Activated naive CD4-positive, alpha-beta T cell (primary cell): ENCODE measurements at places on chromosomes 5 and 9.

DNA sequence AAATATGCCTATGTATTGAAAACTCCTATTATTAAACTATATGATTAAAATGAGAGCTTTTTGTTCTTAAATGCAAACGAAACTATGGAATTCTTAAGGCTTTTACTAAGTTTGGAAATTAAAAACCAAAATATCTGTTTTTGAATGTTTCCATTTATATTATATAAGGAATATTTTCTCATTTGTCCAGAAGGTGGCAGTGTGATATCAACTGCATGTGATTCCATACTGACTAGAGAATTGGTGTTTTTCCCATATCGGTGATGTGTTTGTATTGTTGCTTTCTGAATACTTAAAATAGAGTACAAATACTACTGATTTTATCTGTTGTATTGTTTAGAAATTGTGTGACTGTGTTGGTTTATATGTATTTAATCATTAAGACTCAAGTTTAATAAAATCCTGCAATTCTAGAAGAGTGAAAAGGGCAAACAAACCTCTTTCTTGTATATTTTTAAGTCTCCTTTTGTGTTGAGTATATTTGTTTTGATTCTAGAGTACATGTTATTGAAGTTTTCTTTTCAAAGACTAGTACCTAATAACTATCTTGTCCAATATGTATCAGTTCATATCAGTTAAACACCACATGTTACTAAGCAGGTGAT is 320.8 kb downstream of the CCDC171 start:
- DNase-seq = no peak

DNA sequence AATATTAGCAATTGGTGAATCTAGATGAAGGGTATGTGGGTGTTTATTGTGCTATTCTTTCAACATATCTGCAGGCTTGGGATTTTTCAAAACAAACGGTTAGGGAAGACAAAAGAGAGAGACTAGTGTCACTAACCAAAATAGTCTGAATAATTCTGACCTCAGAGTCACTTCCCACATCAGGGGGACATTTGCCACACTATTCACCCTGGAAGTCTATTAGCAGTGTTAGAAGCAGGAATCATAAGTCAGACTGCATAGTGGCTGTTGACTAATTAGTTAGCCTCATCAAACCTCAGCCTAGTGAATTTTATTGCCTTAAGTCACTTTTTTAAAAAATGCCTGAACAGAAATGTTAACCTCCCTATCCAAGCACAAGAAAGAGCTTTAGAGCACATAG is 169.2 kb upstream of the RGMB start:
- no peak for DNase-seq

DNA sequence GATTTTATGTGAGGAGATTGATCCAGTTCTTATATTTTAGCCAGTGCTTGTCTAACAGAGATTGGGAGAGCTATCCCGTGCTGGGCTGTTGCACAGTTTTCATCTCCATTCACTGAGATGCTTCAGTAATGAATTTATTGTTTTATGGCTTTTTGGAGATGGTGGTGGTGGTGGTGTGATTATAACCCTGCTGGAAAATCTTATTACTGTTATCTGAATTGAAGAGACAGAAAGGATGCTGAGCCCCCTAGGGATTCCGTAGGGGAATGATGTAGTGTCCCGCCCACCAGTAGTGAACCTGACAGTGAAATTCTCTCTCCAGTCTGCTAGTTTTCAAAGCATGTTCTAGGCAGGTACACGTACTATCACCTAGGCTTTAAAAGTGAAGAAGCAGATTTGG is 1.9 kb downstream of the RAI14 start:
- DNase-seq = no peak

DNA sequence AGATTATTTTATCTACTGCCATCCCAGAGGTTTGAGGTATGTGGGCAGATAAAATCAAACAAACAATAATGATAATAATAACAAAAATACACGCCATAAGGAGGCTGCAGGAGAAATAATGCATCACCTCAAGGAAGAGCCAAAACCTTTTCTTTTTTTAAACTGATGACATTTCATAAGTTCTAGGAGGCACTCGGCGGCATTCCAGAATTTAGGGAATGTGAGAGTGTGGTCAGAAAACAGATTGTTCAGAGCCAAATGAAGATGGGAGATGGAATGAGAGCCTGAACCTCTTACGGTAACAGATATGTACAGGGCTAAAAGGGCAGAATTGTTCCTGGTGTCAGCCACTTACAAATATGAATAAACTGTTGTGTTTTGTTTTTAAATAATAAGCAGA is 615.0 kb upstream of the CHD1 start:
- no peak for DNase-seq

- DNase-seq = no peak
Observed at GRCh38 chr9:123583646-123584045, 227.6 kb downstream of the CRB2 start.

DNA sequence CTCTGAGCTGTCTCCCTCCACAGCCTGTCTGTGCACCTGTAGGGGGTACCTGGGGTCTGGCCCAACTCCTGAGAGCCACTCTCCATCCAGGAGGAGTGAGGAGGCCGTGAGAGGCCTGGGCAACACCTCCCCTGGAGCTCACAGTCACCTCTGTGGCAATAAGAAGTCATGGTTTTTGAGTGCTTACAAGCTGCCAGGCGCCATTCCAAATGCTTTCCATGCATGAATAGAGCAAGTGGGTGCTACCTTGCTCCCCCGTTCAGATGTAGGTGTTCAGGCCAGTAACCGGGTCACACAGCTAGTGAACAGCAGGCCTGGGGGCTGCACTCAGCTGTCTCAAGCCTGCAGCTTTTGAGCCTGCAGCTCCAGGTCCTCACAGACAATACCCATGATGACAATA is 30.6 kb downstream of the CORO2A start:
- no peak for DNase-seq

- DNase-seq = no peak
Observed at GRCh38 chr5:55160493-55161209, 680 bp downstream of the GPX8 start.

DNA sequence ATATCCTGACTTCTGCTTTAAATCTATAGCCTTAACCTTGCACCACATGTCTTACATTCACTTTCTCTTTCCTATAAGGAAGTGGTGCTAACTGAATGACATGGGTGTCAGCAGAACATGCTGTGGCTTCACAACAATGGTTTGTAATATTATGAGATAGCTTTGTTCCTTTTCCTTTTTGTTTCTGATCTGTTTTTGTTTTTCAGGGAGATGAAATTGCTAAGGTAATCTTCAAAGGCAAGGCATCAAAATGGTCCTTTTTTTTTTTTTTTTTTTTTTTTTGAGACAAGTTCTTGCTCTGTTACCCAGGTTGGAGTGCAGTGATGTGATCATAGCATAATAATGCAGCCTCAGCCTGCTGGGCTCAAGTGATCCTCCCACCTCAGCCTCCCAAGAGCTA is 53.6 kb upstream of the RANBP6 start:
- no peak for DNase-seq

DNA sequence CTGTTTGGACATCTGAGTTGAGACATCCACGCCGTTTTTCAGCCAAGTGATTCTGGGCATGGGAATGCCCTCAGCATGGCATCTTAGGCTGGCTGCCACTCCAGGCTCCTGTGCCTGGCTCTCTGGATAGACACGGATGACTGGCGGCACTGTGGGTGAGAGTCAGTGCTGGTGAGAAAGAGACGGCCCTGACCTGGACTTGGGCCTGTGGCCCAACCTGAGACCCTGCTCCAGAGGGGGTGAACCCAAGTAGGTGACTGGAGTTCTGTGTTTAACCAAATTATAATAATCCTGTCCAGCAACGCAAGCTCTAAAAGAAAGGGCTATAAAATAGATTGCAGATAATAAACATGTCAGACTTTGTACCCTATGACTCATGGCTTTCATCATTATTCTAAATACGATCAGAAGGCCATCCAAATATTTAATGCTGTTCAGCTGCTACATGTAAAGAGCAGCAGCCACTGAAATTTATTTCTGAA is 173.9 kb downstream of the HSPA4 start:
- no peak for DNase-seq

GRCh38 chr5:15252331-15252730 is 247.6 kb upstream of the FBXL7 start:
- DNase-seq = no peak

GRCh38 chr9:2209400-2209799 is 194.3 kb downstream of the SMARCA2 start:
- no peak for DNase-seq

DNA sequence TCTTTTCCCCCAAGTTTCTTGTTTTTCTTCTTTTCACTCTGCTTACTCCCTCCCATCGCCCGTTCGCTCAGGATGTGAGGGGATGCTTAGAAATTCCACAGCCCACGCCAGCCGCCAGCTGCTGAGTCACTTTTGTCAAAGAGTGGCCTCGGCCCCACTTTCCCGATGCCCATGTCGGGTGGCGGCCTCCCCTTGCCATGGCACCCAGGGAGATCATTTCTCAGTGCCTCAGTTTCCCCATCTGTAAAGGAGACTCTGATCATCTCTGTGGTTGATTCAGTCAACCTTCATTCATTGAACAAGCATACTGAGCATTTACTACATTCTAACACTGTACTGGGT is 353 bp upstream of the PDGFRB start:
- no peak for DNase-seq

GRCh38 chr5:956941-957747 is 51.5 kb upstream of the NKD2 start:
- no peak for DNase-seq

GRCh38 chr9:18331808-18332209 is 142.1 kb upstream of the ADAMTSL1 start:
- no peak for DNase-seq

DNA sequence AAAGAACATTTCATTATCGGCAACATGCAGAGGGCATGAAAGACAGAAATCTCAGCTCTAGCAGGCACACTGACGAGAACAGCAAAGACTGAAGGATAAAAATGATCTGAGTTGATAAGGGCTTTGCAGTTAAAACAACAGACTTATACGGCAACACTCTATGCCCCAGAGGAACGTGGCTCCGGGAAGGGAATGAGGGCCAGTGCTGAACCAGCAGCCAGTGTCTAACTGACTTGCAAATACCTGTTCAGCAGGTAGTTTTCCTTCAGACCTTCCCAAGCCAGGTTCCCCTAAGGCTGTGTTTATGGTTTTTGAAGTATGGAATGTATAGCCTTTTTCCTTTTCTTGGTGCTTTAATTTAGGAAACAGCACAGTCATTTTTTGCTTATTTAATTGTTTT is 121.3 kb upstream of the CDH18 start:
- DNase-seq = no peak

GRCh38 chr5:149667829-149668330 is 62.2 kb upstream of the PPARGC1B start:
- no peak for DNase-seq

DNA sequence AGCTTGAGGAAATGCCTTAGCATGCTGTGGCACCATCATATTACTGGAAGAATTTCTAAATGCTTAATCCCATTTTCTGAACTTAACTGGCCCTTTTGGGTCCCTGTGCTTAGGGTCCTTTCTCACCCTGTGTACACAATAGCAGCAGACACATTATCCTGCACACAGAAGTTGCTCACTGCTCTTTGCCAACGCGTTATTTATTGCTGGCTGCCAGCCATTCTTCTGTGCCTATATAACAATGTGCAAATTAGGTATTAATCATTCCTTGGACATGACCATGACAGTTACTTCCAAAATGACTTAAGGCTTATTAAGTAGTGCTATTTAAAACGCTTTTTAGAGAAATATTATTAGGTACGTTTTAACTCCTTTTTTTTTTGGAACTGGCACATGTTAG is 134.7 kb downstream of the FBN2 start:
- no peak for DNase-seq

GRCh38 chr9:8613346-8613825 is 813.8 kb upstream of the DMAC1 start:
- DNase-seq = no peak

- DNase-seq = no peak
Observed at GRCh38 chr5:150335778-150336177, 21.7 kb upstream of the TCOF1 start.

DNA sequence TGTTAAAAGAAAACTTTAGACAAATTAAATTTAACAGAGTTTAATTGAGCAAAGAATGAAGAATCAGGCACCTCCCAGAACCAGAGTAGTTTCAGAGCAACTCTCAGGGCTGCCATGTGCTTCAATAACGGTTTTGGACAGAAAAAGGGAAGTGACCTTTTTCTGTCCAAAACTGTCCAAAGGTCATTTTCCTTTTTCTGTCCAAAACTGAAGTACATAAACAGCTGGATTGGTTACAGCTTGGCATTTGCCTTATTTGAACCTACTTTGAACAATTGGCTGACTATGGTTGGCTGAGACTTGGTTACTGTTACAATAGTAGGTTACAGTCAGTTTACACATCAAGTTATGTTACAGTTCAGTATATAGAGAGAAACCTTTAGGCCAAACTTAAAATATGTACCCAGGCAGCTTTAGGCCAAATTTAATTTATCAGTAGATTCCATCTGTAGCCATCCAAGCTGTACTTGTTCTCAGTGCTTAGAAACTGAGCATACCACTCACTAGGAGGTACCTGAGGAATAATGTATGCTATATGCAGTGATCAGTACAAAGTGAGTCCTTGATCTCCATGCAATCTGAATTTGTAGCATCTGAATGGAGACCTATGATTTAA is 44.0 kb downstream of the C9orf85 start:
- DNase-seq = no peak

DNA sequence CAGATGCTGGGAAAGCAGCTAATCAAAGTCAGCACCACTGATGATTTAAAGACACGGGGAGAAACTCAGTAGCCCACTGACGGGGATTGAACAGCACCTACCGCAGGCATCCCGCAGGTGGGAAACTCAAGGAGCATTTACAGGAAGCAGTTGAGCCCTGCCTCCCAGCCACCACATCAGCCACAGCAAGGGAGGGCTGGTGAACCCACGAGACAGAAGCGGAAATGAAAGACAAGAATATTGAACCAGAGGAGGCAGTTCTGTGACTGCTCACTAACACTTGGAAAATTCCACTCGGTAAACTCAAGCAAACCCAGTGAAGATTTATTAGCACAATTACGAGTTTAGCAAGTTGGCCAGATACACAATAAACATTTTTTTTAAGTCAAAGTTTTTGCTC is 10.6 kb upstream of the FAM163B start:
- peak; percentile 40 for DNase-seq

- DNase-seq = no peak
Observed at GRCh38 chr5:45281081-45281480, 415.1 kb downstream of the HCN1 start.

DNA sequence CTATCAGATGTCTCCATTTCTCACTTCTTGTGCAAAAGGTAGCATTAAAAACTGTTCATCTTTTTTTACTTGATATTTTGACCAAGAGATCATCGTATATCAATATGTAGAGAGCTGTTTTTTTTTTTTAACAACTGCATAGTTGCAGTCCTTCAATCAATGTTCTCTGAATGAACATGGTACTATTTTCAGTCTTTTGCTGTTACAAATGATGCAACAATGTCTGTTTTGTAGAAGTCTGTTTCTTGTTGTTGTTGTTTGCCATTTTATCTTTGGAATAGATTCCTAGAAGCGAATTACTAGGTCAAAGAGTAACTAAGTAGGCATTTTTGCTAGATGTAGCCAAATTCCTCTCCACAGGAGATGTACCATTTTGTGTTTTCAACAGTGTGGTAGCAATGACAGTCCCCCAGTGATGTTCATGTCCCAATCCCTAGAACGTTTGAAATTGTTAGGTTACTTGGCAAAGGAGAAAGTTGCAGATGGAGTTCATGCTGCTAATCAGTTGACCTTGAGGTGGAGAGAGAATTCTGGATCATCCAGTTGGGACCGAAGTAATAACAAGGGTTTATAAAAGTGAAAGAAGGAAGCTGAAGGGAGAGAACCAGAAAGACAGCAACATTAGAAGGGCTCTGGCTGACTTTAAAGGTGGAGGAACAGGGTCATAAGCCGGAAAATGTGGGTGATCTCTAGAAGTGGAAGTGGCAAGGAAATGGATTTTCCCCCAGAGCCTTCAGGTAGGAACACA is 6.3 kb downstream of the MTREX start:
- DNase-seq = no peak

GRCh38 chr9:16873126-16873802 is 2.8 kb upstream of the BNC2 start:
- DNase-seq = no peak
